ENCODE measurements at places on chromosomes 3 and 15. TPM values are rescaled to one million over a fixed set of nuclear protein-coding genes. Genes with fewer than 3 reads are reported as not detected.

DNA sequence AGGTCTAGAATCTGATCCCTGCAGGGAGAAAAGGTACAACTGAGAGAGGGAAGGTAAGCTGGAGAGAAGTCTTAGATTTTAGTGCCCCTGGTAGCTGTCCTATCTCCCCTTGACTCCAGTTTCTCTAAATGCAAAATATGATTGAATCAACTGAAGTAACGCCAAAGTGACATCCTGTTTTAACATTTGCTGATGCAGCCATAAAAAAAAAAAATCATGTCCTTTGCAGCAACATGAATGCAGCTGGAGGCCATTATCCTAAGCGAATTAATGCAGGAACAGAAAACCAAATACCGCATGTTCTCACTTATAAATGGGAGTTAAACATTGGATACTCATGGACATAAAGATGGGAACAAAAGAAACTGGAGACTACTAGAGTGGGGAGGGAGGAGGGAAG is 42.4 kb upstream of the LCTL start:
- no peak for DNase-seq

CMTM7 gene
- total RNA-seq, result not detected

DNA sequence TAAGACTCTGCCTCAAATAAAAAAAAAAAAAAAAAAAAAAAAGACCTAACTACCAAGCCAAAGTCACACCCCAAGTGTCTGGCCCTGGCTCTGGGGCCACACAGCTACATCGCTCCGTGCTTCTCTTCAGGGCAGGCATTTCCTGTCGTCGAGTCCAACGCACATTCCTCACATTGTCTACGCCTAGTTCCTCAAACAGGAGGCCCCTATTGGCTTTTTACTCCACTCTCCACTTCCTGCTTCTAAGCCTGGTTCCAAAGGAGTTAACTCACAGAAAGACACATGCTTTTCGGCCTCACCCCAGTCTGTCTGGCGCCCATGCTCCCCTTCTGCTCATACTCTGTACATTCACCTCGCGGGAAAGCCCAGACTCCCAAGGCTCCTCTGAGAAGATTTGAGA is 28.8 kb downstream of the KNG1 start:
- DNase-seq, result peak; percentile 90

CPEB1 gene
- not detected for total RNA-seq

DNA sequence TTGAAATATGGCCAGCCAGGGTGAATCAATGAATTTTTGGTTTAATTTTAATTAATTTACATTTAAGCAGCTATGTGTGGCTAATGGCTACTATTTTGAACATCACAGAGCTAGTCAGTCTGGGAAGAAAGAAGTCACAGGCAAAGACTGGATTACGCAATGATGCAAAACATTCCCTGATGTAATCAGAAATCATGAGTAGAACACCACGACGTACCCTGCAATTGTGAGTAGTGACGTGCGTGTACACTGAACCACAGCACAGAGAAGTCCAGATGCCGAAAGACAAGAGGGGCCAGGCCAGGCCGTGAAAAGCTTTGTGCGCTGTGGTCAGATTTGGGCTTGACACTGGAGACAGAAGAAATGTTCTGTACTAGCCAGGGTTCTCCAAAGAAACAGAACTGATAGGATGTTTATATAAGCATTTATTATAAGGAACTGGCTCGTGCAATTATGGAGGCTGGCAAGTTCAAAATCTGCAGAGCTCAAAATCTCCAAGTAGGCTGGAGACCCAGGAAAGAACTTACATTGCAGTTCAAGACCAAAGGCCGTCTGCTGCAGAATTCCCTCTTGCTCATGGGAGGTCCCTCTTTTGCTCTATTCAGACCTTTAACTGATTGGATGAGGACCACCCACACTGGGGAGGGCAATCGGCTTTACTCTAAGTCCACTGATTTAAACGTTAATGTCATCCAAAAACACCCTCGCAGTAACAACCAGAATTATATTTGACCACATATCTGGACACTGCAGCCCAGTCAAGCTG is 44.6 kb downstream of the SH3BP5 start:
- DNase-seq, result no peak

- no peak for DNase-seq
These were observed 63.6 kb downstream of the SCN5A start for GRCh38 chr3:38585791-38586420.

DNA sequence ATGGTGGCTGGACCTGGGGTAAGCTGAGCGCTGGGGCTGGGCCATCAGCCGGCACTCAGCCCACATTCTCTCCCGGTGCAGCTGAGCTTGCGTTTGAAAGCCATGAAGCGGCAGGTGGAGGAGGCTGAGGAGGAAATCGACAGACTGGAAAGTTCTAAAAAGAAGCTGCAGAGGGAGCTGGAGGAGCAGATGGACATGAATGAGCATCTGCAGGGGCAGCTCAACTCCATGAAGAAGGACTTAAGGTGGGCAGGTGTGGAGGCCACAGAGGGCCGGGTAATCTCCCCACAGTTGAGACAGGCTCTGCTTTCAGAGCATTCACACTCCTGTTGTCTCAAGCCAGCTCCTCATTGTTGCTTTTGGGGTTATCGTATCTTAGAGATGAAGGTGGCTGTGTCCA is 45.7 kb upstream of the MYZAP start:
- DNase-seq, result no peak

RNF123 gene
- total RNA-seq, result 31.0 TPM

DNA sequence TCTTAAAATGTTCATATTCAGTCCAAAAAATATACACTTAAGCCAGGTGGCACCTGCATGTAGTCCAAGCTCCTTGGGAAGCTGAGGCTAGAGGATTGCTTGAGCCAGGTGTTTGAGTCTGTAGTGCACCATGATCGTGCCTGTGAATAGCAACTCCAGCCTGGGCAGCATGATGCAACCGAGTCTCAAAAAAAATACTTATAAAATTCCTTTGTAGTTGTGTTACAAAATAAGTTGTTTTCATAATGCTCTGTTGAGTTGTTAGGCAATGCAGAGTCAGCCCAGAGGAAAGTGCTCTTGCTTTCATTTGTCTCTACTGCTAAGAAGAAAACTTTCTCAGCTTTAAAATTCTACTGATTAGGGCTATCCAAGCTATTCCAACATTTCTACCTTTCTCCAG is 442.8 kb upstream of the ARRDC4 start:
- DNase-seq, result no peak

P2RY12 gene
- not detected for total RNA-seq

DNA sequence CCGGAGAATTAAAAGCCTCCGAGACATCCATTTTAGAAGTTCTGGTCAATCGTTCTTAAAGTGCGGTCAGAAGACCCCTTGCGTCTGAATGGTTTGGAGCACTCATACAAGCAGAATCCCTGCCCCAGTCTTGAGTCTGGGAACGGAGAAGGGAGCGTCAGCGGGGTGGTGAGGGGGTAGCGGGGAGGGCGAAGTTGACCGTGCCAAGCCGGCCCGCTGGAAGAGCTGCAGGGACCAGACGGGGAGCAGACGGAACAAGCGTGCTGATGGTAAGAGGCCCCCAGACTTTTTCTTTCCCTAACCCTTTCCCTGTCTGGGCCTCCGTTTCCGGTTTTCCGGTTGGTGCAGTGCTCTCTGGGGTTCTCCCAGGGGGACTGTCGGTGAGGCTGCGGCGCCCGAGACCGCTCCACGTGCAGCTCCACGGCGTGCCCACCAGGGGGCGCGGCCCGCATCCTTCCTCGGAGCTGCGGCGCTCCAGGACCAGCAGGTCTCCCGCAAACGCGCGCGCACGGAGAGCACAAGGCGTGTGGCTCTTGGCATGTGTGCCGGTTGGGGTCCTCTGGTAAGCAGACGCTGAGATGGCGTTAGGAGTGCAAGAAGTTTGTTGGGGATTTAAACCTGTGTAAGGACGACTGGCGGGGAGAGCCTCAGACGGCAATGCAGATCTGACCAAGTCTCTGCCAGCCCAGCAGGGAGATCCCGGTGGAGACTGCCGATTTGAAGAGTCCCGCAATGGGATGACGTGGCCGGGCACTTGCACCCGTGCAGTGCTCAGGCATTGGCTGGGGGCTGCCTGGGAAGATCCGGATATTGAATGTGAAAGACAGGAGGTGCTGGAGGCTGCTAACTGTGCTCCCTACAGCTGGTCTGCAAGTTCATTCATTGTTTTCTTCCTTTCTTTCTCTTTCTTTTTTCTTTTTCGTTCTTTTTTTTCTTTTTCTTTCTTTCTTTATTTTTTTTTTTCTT is 19.2 kb upstream of the CORO2B start:
- DNase-seq, result peak; percentile 93

- DNase-seq, result no peak
These were observed 279.8 kb downstream of the ARPP21 start for GRCh38 chr3:35919160-35919559.

GRCh38 chr3:160398820-160399124 is 253 bp downstream of the IFT80 start:
- DNase-seq, result no peak

ZBBX gene
- total RNA-seq, result not detected

AHSG gene
- 4.9 TPM for total RNA-seq

DNA sequence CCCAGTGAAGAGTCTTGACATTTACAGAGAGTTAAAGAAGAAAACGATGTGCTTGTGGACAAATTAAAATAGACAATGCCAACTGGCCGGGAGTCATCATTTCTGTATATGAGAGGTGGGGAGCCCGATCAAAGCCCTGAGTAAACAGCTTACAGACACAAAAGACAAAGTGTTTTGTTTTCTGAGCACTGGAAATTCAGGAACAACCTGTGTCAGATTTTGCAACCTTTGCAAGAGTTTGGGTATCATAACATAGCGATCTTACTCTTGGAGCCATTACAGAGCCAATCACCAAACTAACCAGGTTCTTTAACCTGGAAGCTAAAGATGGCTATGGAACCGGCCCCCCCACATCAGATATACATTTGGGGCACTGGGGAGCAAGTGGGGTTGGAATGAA is 101.9 kb upstream of the LRIG1 start:
- DNase-seq, result no peak

DNA sequence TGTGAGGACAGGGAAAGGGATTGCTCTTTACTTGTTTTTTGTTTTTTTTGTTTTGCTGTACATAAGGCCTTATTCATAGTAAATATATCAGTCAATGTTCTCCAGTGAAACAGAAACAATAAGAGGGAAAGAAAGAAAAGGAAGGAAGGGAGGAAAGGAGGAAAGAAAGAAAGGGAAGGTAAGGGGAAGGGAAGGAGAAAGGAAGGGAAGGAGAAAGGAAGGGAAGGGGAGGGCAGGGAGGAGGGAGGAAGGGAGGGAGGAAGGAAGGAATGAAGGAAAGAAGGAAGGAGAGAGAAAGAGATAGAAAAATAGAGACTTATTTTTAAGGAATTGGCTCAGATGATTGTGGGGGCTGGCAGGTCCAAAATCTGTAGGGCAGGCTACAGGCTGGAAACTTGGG is 37.2 kb downstream of the TIMP4 start:
- no peak for DNase-seq

DNA sequence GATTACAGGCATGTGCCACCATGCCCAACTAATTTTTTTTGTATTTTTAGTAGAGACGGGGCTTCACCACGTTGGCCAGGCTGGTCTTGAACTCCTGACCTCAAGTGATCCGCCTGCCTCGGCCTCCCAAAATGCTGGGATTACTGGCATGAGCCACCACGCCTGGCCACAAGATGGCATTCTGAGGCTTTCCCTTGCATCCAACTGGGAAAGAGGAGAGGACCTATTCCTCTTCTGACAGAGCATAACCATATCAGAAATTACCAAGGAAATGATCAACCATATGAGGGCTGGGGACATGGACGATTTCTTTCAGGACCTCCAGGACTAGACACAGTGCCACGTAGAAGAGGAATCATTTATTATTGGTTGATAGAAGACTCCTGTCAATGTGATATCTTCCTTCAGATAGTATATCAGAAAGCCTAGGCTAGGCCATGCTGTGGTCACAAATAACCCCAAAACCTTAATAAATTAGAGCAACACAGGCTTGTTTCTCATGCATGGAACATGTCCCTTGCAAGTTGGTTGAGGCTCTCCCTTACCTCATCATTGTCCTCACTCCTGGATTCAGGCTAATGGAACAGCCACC is 372.3 kb upstream of the IL12A start:
- DNase-seq, result peak; percentile 37

- no peak for DNase-seq
These were observed 262.1 kb downstream of the IL20RB start for GRCh38 chr3:137219801-137220445.

- no peak for DNase-seq
These were observed 393.3 kb downstream of the PLCL2 start for GRCh38 chr3:17278006-17278405.

CHL1 gene
- not detected for total RNA-seq

- no peak for DNase-seq
These were observed 20.8 kb downstream of the AKAP13 start for GRCh38 chr15:85401108-85401774.

DNA sequence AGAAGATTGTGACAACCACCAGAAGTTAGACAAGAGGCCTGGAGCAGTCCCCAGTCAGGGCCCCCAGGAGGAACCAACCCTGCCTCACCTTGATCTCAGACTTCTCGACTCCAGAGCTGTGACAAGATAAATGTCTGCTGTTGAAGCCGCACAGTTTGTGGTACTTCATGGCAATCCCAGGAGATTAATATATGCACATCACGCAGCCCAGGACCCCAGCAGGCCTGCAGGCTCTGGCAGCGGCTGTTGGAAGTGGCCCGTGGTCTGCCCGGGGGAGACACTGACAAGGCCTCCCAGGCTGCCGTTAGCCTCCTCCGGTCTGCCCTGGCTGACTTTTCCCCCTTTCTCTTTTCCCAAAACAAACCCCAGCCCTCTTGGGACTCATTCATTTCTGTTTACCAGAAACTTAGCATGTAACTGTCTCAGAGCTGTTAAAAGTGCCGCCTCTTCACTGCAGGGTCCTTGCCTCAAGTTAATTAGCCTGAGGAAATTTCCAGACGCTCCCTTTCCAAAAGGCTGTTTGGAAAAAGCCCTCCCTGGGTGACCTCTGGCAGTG is 183.5 kb upstream of the LYSMD4 start:
- DNase-seq, result peak; percentile 11

AADACL2 gene
- not detected for total RNA-seq

BHLHE40 gene
- total RNA-seq, result 3.5 TPM

DNA sequence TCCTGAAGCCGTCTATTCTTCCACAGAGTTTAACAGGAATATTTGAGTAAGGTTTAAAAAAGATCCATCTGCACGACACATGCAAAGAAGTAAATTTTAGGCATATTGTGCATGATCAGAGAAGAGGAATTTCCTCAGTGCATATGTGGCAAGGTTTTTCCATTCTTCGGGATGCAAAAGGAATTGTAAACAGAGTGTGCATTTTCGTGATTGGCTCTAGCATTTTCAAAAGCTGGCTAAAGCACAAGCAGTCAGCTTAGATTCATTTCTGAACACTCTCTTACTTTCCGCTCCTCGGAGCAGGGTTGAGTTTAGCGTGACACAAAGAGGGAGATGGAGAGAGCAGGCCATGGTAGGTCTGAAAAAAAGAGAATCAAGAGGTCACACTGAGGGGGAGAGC is 128.2 kb downstream of the ADAMTS9 start:
- DNase-seq, result no peak

- peak; percentile 29 for DNase-seq
These were observed 1.1 kb downstream of the RPS17 start for GRCh38 chr15:82538961-82539690.

GHRL gene
- 2.0 TPM for total RNA-seq

OIP5 gene
- 31.0 TPM for total RNA-seq
